Neural crest cell (in vitro differentiated cells): ENCODE measurements at places on chromosomes 12 and 14. TPM values are rescaled to one million over a fixed set of nuclear protein-coding genes. Genes with fewer than 3 reads are reported as not detected.

GRCh38 chr12:79691511-79692248 lies 916 bp upstream of the PAWR start:
- no peak for DNase-seq
- H3K27me3 ChIP-seq, result peaks cover 40% of the 10 kb centered on the region
- H3K4me3 ChIP-seq, result peak overlapping the region; percentile 91
- H3K27ac ChIP-seq, result no peak overlapping the region
- H3K4me1 ChIP-seq, result peaks cover 34% of the 10 kb centered on the region

DNA sequence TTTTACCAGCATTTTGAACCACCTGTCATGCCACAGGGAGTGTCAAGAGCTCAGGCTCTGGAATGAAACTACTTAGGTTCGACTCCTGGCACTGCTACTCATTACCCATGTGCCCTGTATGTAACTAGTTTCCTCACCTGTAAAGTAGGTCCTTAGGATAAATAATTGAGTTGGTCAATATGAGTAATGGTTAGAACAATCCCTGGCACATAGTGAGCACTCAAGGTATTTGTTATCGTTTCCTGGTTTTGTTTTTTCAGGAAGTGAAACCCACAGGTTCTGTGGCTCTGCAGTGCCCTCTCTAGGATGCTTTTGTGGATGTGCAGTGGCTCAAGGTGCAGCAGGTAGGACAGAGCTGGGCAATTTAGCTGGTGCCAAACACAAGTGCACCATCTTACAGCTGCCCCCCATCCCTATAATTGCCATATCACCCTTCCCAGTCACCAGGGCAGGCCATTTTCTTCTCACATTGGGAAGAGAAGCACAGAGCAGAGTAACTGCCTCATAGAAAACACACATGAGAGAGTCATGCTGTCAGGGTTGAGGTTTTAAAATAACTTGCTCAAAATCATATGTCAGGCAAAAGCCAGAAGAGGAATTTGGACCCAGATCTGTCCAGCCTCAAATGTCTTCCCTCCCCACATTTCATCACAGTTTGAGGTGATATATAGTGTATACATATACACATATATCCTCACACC lies 297.5 kb downstream of the RPAP3 start:
- DNase-seq, result no peak
- no peak overlapping the region for H3K27ac ChIP-seq

DNA sequence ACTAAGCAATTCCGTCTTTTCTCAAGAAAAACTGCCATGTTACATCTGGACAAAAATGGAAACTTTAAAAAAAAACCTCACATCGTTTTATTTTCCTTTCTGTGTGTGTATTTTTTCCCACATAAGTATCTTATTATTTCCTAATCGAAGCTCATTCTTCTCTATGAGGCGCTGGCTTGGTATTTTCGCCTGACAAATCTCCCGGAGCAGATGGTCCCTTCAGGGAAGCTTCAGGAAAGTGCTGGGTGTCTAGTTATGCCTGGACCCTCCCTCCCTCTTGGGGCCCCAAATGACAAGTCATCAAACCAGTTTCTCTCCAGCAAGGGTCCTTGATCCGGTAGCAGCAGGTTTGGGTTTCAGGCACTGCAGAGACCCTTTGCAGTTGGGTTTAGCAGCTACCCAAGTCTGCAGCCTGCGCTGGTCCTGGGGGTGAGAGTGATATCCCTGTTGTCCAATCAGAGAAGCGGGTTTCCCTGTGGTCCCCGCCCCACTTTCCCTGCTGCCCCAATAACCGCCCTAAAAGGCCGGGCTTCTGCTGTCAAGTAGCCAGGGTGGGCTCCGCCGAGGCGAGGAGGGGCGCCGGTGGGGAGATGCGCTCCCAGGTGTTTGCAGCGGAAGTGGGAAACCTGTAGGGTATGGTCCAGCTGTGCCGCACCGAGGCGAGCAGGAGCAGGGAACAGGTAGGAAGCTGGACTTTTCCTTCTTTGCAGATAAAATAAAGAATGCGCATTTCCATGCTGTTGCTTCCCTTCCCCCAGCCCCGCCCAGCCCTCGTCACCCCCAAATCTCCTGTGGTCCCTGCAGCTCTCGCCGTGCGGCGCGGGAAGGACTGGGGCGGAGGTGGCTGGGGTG lies at the start of gene CNTN1:
Gene CNTN1 (plus strand): TSS at position 527 of the 852 bp plus-strand sequence.
- peak within 1 kb of the TSS; percentile 97 for H3K4me3 ChIP-seq
- H3K36me3 ChIP-seq, result no peaks in the 10 kb centered on the region
- peak; percentile 74 for DNase-seq
- H3K27me3 ChIP-seq, result peaks cover 57% of the 10 kb centered on the region

Gene RHOJ
- 28.0 and 34.6 TPM in 2 replicates for total RNA-seq

DNA sequence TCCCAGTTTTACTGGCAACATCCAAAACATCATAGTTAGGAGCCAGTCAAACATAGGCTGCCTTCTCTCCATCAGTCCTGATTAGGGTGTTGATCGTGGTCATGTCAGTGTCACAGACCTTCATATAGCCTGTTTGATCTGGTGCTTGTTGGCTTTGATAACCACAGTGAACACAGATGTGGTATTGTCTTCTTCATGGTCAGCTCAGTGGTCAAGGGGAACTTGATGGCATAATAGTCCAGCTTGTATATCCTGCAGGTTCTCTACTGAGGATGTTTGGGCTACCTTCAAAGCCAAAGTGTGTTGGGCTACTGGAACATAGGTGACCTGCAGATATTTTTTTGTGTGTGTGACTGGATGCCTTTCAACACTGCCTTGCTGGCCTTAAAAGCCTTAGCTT lies 21.7 kb downstream of the PRORP start:
- H3K27ac ChIP-seq, result no peak overlapping the region
- no peak overlapping the region for H3K4me3 ChIP-seq
- H3K36me3 ChIP-seq, result peaks cover 6% of the 10 kb centered on the region
- no peak for DNase-seq

Gene CARMIL3
- total RNA-seq, result 9.3 and 9.4 TPM in 2 replicates

GRCh38 chr12:47560415-47560814 lies 145.4 kb downstream of the RPAP3 start:
- no peak overlapping the region for H3K4me3 ChIP-seq
- H3K36me3 ChIP-seq, result no peaks in the 10 kb centered on the region
- H3K27me3 ChIP-seq, result peaks cover 19% of the 10 kb centered on the region

Gene KCNA5
- not detected in 2 replicates for total RNA-seq
